ENCODE measurements at places on chromosomes 6 and 20.

- H3K36me3 ChIP-seq: no peaks in the 10 kb centered on the region
- peaks cover 53% of the 10 kb centered on the region for H3K27me3 ChIP-seq
- DNase-seq: no peak
- H3K4me1 ChIP-seq: no peaks in the 10 kb centered on the region
Observed at GRCh38 chr20:63457737-63458136, 14.7 kb downstream of the KCNQ2 start.

DNA sequence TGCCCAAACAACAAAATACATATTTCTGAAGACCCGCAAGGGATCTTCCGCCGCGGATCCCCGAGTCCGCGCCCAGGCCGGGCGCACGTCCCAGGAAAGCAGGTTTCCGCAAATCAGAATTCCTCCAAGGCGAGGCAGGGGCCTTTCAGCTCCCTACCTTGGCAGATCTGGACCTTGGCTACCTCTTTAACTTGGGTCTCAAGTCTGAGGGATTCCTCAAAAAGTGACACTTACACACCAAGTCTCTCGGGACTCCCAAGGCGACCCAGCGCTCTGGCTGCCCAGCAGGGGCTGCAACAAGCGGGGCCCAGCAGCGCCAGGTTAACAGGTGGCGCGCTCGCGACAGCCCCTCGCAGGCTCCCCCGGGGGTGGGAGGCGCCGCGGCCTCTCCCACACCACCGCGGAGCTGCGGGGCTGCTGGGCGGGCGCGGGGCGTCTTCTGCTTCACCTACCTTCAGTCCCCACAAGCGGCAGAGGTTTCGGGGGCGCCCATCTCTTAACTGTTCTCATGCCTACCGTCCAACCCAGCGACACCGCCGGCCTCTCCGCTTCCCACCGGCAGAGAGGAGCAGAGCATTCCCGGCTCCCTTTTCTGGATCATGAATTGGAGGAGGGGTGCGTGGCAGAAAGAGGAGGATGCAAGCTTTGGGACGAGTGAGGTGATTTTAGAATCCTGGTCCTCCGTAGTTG is 414 bp downstream of the SIM1 start:
- no peak for DNase-seq
- no peak overlapping the region for H3K27ac ChIP-seq
- no peak overlapping the region for H3K4me3 ChIP-seq
- H3K4me1 ChIP-seq: peaks cover 20% of the 10 kb centered on the region
- H3K36me3 ChIP-seq: peaks cover 12% of the 10 kb centered on the region

- H3K27me3 ChIP-seq: no peaks in the 10 kb centered on the region
- H3K36me3 ChIP-seq: peaks cover 30% of the 10 kb centered on the region
- peaks cover 26% of the 10 kb centered on the region for H3K4me1 ChIP-seq
- DNase-seq: no peak
Observed at GRCh38 chr20:62254021-62254724, 15.9 kb downstream of the OSBPL2 start.

- H3K4me3 ChIP-seq: no peak overlapping the region
- H3K36me3 ChIP-seq: no peaks in the 10 kb centered on the region
- no peak overlapping the region for H3K27ac ChIP-seq
- H3K27me3 ChIP-seq: no peaks in the 10 kb centered on the region
- H3K4me1 ChIP-seq: peaks cover 5% of the 10 kb centered on the region
Observed at GRCh38 chr20:51749674-51750036, 18.5 kb downstream of the ATP9A start.

DNA sequence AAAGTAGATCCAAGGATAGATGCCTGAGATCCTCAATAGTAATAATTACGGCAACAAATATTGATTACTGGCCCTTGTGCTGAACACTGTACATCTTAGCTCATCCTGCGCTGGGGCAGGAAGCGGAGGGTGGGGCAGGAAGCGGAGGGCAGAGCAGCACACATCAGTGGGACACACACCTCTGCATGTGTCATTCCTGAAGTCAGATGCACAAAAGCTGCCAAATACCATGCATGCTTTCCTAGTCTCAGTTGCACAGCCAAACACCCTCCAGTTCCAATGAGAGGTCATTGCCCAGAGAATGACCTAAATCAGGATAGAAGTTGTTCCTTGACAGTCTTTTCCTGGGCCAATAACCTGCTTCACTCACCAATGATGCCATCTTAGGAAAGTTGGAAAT is 74.4 kb upstream of the FOXC1 start:
- H3K27me3 ChIP-seq: no peaks in the 10 kb centered on the region
- no peaks in the 10 kb centered on the region for H3K36me3 ChIP-seq
- DNase-seq: no peak
- H3K27ac ChIP-seq: no peak overlapping the region
- peak overlapping the region; percentile 59 for H3K4me3 ChIP-seq
- H3K4me1 ChIP-seq: peaks cover 16% of the 10 kb centered on the region

DNA sequence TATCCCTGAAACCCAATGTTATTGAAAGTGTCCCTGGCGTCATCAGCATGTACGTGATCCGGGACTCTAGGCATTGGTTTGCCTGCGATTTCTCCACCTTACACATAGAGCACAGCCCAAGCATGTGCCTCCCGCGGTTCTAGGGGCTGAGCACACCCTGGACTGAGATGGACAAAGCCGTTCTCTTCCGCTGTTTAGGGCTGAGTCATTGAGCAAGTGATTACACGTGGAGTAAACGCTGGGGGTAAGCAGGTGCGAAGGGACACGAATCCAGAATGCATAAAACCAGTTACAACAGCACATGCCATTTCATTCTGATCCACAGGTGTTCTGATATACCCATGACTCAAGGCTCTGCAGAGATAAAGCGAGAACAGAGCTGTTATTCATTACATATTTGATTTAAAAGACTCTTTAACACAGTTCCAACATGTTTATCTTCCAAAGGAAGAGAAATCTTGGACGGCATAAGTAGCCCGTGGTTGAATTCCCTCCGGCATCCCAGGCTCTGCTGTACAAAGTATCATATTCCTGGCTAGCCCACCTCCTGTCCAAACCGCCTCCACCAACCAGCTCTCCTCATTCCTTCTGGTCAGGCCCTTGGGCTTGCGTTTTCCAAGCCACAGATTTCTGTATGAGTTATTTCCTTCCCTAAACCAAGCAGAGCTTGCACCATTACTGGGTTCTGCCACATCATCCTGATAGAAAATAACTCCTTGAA is 36.1 kb upstream of the THBS2 start:
- no peaks in the 10 kb centered on the region for H3K36me3 ChIP-seq
- H3K4me3 ChIP-seq: no peak overlapping the region
- H3K4me1 ChIP-seq: no peaks in the 10 kb centered on the region

DNA sequence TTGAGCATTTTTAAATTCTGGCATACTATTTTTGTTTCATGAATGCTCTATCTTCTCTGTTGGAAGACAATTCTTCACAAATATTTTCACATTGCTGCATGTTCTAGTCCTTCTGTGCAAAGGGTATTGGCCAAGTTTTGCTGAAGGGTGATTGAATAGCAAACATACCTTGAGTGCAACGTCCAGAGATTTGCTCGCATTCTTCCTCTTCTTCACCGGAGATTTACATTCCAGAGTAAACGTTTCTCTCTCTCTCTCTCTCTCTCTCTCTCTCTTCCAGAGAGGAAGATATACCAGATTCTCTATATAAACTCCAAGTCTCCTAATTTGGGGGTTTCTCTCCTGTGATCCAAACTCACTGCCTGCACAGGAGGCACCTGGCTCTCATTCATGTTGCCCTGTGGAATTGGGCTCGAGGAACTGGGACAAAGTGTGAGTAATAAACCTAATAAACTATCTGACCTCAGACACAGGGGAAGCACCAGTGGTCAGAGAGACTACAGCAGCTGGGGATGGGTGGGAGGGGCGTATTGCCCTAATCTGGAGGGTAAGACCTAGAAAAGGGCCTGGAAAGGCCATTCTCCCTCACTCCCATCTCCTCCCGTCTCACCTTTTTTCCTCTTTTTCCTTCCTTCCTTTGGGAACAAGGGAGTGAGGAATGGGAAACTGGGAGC is 1.1 kb upstream of the TREML1 start:
- H3K36me3 ChIP-seq: no peaks in the 10 kb centered on the region
- DNase-seq: no peak
- H3K4me1 ChIP-seq: no peaks in the 10 kb centered on the region
- peaks cover 13% of the 10 kb centered on the region for H3K27me3 ChIP-seq

GRCh38 chr6:72267470-72267869 is 354.4 kb upstream of the KCNQ5 start:
- DNase-seq: no peak
- H3K4me3 ChIP-seq: no peak overlapping the region
- no peaks in the 10 kb centered on the region for H3K4me1 ChIP-seq
- H3K27ac ChIP-seq: no peak overlapping the region

DNA sequence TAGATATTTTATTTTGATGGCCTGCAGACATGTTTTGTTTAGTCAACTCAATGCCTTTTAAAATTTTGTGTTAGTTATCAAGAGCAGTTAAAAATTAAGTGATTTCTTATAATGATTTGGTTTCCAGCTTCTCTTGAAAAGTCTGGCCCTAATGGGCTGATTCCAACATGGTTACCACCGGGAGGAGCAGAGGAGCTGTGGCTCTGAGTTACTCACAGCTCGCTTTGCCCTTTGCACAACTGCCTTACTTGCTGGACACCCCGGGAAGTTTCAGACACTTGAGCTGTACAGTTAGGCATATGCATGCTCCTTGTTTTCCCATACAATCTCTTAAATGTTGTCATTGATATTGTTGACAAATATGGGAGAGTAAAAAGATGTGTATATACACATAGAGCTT is 173.1 kb upstream of the MMS22L start:
- no peak overlapping the region for H3K27ac ChIP-seq
- no peaks in the 10 kb centered on the region for H3K27me3 ChIP-seq
- DNase-seq: no peak
- no peaks in the 10 kb centered on the region for H3K4me1 ChIP-seq
- no peaks in the 10 kb centered on the region for H3K36me3 ChIP-seq

GRCh38 chr6:149861603-149862423 is 2.3 kb downstream of the LRP11 start:
- DNase-seq: no peak
- H3K36me3 ChIP-seq: peaks cover 4% of the 10 kb centered on the region
- H3K27me3 ChIP-seq: peaks cover 13% of the 10 kb centered on the region
- H3K4me3 ChIP-seq: peak overlapping the region; percentile 37
- no peak overlapping the region for H3K27ac ChIP-seq

GRCh38 chr6:82362144-82362543 is 1.5 kb upstream of the TPBG start:
- H3K4me3 ChIP-seq: no peak overlapping the region
- DNase-seq: no peak
- no peaks in the 10 kb centered on the region for H3K36me3 ChIP-seq
- no peak overlapping the region for H3K27ac ChIP-seq

DNA sequence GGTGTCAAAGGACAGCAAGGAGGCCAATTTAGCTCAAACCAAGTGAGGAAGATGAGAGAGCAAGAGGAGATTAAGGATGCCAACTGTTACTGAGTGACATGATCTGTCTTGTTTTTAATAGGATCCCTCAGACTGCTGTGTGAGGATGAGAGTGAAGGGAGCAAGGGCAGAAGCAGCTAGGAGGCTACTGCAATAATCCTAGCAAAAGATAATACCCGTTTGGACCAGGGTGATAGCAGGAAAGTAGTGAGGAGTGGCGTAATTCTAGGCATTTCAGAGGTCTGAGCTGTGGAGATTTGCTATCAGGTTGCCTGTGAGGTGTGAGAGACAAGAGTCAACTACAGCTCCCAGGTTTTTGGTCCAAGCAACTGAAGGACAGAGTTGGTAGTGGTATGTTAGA is 14.7 kb downstream of the UBE2V1 start:
- H3K36me3 ChIP-seq: peaks cover 48% of the 10 kb centered on the region
- H3K4me3 ChIP-seq: no peak overlapping the region
- peak overlapping the region; percentile 67 for H3K27ac ChIP-seq
- peaks cover 47% of the 10 kb centered on the region for H3K4me1 ChIP-seq
- no peak for DNase-seq

DNA sequence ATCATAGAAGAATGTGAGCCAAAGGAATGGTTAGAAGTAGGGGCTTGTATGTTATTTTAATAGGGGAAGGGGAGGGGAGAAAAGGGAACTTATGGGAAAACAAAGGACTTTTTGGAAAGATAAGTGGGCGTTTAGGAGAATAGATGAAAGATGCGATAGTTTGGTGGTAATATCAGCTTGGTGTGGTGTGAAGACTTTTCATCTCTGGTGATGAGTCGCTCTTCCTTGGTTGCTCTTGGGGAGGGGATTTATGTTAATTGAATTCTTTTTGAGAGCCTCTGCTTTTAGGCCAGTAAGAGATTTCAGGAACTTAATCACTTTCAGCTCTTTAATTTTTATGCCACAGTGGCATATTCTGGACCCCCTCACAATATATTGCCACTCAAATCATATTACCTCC is 10.8 kb downstream of the HECA start:
- H3K36me3 ChIP-seq: peaks cover 33% of the 10 kb centered on the region
- peak overlapping the region; percentile 74 for H3K4me3 ChIP-seq
- peak overlapping the region; percentile 91 for H3K27ac ChIP-seq

- H3K27ac ChIP-seq: peak overlapping the region; percentile 100
- peaks cover 58% of the 10 kb centered on the region for H3K36me3 ChIP-seq
- H3K4me1 ChIP-seq: peaks cover 99% of the 10 kb centered on the region
- H3K4me3 ChIP-seq: peak overlapping the region; percentile 98
- no peaks in the 10 kb centered on the region for H3K27me3 ChIP-seq
Observed at GRCh38 chr20:51529758-51530157, 12.8 kb downstream of the NFATC2 start.

DNA sequence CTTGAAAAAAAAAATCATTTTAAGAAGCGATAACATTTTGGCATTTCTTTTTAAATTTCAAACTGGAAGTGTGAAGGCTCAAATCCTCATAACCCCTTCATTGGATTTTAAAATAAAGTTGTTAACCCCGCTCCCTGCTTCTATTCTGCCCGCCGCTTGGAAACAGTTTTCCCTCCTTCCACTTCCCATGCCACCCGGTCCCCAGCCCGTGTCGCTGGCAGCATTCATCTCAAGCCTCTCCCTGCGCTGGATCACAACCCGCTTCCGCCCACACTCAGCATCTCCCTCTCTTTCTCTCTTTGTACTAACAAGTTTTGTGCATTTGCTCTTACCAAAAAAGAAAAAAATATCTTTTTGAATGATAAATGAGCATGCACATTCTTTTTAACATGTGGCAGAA is 15.4 kb upstream of the PDE10A start:
- H3K4me1 ChIP-seq: no peaks in the 10 kb centered on the region
- no peak overlapping the region for H3K4me3 ChIP-seq
- H3K36me3 ChIP-seq: no peaks in the 10 kb centered on the region
- no peak overlapping the region for H3K27ac ChIP-seq
- DNase-seq: no peak

DNA sequence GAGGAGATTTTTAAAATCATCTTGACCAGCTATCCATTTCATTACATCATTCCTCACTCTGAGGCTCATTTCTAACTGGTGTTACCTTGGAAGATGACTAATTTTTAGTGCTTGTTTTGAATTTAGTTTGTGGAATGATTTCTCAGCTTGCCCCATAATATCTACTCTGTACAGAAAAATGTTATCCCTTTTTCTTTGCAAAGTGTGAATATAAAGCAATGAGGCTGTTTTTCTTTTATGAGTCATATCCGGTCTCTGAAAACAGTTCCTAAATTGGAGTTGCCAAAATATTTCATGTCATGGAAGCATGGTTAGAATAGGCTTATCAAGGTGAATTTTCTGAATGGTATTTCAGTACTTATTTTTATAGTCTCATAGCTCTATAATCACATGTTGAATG is 43.8 kb downstream of the FUT9 start:
- no peaks in the 10 kb centered on the region for H3K27me3 ChIP-seq
- no peak overlapping the region for H3K27ac ChIP-seq
- H3K4me3 ChIP-seq: no peak overlapping the region

GRCh38 chr20:3678856-3679720 is 2.7 kb downstream of the ADAM33 start:
- peaks cover 86% of the 10 kb centered on the region for H3K27me3 ChIP-seq
- no peak for DNase-seq
- H3K4me1 ChIP-seq: peaks cover 7% of the 10 kb centered on the region
- peaks cover 3% of the 10 kb centered on the region for H3K36me3 ChIP-seq
- H3K27ac ChIP-seq: no peak overlapping the region

- H3K27me3 ChIP-seq: peaks cover 23% of the 10 kb centered on the region
- no peak overlapping the region for H3K4me3 ChIP-seq
- no peak overlapping the region for H3K27ac ChIP-seq
- H3K4me1 ChIP-seq: no peaks in the 10 kb centered on the region
- H3K36me3 ChIP-seq: no peaks in the 10 kb centered on the region
- no peak for DNase-seq
Observed at GRCh38 chr6:43287717-43288679, 10.1 kb upstream of the SLC22A7 start.

Measured in central memory CD8-positive, alpha-beta T cell (primary cell).